Vagina (tissue), 2 donors: ENCODE measurements at places on chromosomes 12 and 14.

GRCh38 chr14:49212721-49213120 is 373.5 kb downstream of the RPS29 start:
- no peak for DNase-seq

DNA sequence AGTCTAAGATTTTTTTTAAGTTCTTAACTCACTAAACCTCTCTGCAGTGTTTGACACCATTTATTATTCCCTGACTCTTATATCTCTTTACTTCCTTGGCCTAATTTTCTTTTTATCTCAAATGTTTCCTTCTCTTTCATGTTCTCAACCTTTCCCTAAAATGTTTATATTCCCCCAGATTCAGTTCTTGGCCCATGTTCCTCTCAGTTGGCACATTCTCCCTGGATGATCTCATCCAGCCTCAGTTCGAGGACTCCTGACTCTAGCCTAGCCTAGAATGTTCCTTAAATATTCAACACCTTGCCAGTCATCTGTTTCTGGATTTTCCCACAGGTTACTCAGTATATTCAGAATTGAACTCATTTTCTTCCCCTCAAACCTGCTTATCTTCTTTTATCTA is 81.3 kb downstream of the SCN8A start:
- no peak for DNase-seq

- DNase-seq = no peak
Observed at GRCh38 chr12:4960030-4960429, 50.3 kb downstream of the KCNA1 start.

DNA sequence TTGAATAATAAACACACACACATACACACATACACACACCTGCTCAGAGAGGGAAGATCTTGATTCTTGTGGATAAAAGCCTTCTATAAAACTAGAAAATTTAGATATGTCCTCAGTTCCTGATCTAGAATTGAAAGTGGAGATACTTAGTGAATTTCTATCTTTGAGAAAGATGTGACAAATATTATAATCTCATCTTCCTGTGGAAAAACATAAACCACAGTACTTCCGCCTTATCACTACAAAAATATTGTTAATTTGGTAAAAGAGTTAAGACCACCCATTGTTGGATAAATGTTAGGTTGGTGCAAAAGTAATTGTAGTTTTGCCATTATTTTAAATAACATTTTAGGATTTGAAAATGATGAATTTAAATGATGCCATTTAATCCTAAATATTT is at the start of gene KLRK1:
Gene KLRK1, minus strand, starts transcription at position 138 of the 400 bp plus-strand sequence. CDS start 1,231 bp downstream, outside the sequence.
- DNase-seq = no peak

DNA sequence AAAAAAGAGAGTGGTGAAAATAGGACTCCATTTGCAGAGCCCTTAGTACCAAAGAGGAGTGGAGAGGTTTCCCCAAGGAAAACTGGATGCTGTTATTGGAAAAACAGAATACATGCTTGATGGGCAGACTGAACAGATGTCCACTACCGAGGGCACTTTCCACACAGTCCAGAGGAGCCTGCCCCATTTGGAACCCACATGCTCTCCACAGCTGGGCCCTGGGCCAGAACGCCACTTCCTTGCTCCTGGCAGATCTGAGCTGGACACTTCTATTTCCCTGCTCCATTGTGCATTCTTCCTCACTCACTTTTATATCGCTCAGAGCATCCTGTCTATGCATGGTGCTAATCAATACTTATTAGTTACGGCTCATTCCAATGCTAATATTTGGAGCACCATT is 249.9 kb downstream of the SLC15A4 start:
- DNase-seq = no peak
